ENCODE measurements at places on chromosomes 1 and 21.

- DNase-seq = no peak
Observed at GRCh38 chr1:29963946-29964345, 727.6 kb downstream of the PTPRU start.

GRCh38 chr1:46646331-46646730, 21.8 kb downstream of the ATPAF1 start:
- no peak for DNase-seq

DNA sequence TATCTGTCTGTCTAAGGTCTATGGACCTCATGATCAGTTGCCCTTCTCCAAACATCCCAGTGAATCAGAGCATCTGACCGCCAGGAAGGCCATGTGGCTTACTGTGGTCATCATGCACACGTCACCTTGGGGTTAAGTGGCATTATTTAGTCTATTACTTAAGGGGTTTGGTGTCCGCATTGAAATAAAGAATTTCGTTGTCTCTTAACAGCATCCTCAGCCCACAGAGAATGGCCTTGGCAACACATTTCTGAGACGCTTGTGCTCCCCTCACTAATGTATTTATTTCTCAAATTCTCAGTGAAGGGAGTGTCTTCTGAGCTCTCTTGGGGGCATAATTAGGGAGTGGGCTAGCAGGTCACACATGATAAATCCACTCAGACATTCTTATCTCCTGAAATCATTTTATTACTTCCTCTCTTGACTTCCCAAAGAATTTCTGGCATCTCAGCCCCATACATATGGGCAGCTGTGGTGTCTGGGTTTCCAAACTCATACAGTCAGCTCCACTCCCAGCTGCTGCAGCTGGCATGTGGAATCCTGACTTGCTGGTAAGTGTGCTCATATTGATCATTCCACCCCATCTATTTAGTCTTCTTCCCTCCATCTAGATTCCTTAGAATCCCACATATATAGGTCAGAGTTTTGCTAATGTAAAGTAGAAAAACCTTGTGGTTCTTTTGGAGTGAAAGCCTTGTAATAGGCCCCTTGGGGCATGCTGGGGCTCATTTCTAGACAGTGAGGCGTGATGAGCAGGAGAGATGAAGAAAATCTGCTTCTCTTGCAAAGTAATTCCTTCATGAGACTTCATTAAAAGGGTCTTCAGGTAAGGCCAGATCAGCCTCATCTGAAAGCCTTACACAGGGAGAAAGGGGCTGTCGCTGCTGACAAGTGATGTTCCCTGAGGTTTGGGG, 110.5 kb downstream of the HHAT start:
- no peak for DNase-seq

DNA sequence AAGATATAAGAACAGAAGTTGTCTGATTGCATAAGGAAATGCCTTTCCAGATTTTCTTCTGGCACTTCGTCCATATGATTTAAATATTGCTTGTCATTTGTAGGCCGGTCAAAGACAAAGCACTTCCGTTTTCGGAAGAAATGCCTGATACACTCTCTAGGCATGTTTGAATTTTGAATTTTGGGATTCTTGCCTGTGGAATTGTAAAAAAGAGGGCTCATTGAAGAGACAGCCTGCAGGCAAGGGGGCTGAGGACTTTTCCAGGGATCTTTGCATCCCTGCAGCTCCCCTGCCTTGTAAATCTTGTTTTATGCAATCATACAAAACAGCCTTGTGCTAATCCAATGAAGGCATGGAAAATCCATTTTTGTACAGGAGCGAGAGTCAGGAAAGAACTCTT, 7.4 kb downstream of the GBP4 start:
- DNase-seq = no peak

DNA sequence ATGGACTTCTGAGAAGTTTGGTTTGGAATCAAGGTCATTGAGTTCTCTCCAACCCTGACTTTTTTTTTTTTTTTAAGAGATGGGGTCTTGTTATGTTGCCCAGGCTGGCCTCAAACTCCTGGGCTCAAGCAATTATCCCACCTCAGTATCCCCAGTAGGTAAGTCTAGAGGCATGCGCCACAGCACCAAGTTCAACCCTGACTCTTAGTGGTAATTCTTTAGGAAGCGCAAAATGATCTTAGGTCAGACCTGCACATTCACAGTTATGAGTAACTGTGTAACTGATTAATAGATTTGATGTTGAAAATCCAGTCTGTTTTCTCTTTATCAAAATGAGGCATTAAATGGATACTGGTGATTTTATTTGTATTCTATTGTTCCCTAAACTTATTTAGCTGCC, 95.9 kb downstream of the GREM2 start:
- DNase-seq = no peak

DNA sequence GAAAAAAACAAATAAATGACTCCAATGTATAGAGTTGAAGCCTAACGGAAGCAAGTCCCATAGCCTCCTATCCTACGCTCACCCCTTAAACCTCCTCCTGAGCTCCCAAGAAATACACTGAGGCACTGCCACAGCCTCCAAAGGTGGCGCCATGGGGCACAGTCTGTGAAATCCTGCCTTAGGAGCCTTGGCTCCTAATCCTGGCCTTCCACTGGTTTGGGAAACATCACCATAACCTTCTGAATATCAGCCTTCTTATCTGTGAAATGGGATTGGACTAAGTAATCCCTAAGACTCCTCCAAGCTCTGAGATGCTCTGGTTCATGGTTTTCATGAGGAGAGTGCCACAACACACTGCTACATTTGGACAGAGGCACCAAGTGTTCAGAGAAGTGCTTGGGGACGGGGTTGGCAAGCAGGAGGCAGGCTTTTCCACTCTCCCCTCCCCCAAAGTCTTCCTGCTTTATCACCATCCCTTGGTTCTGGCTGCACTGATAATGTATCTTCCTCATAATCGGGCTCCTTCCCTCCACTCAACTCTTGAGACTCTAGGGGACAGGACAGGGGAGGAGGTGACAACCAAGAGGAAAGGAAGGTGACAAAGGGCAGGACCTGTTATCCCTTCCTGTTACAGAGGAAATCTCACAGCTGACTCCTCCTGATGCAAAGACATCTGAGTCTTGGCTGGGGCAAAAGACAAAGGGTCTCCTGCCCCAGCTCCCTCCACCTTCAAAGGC, 2.7 kb downstream of the SLAMF7 start:
- no peak for DNase-seq

DNA sequence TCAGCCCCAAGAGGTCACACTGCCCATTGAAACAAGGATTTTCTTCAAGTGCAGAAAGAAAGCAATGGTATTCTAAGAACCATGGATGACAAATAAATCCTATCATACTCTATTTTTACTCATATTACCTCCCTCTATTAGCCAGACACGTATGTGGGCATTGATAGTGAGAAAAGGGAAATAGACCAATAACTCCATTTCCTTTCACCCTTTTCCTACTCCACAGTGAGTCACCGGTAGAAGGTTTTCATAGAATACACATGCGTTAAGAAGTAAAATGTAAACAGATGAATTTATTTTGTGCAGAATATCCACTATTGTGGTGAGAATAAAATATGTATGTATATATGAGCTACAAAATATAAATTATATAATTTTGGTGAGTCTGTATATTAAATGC, 568.9 kb upstream of the ADGRL4 start:
- DNase-seq = no peak

GRCh38 chr1:43438953-43439581, 14.7 kb downstream of the HYI start:
- no peak for DNase-seq

- no peak for DNase-seq
Observed at GRCh38 chr1:228213917-228214808, 6.3 kb downstream of the OBSCN start.

- no peak for DNase-seq
Observed at GRCh38 chr1:236287757-236288619, 6.2 kb upstream of the ERO1B start.

GRCh38 chr1:246597340-246597739, 31.1 kb downstream of the CNST start:
- no peak for DNase-seq

DNA sequence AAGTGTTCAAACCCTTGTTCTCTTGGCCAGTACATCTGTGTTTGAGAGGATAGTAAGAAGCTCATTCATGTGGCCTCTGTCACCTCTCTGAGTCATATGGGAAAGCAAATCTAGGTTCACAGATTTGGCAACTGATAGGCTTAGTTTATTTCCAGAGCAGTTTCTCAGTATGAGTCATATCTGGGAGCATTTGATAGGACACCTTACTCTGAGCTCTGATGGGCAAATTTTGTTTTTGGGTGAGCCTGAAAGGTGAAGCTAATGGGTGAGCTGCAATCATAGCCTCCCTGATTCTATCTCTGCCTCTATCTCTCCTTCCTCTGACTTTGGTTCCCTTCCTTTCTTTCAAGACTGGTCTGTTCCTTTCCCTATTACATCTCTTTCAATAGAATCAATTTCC, 134.4 kb downstream of the S1PR1 start:
- no peak for DNase-seq

- DNase-seq = no peak
Observed at GRCh38 chr1:224205438-224205840, 22.4 kb downstream of the DEGS1 start.

- DNase-seq = no peak
Observed at GRCh38 chr21:43778469-43779335, 2.6 kb upstream of the CSTB start.

- peak; percentile 16 for DNase-seq
Observed at GRCh38 chr1:10267319-10267718, 56.9 kb downstream of the KIF1B start.

DNA sequence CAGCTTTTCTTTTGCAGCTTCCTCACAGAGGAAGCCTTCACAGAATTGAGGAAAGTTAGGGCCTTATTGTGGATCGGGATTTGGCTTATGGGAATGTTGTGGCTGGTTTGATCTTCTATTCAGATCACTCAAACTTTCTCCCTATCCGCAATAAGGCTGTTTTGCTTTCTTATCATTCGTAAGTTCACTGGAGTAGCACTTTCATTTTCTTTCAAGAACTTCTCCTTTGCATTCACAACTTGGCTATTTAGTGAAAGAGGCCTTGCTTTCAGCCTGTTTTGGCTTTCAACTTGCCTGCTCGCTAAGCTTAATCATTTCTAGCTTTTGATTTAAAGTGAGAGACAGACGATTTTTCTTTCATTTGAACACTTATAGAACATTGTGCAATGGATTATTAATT, 181.9 kb upstream of the B3GALT2 start:
- no peak for DNase-seq

- DNase-seq = no peak
Observed at GRCh38 chr1:7561331-7561921, 209.7 kb upstream of the VAMP3 start.

DNA sequence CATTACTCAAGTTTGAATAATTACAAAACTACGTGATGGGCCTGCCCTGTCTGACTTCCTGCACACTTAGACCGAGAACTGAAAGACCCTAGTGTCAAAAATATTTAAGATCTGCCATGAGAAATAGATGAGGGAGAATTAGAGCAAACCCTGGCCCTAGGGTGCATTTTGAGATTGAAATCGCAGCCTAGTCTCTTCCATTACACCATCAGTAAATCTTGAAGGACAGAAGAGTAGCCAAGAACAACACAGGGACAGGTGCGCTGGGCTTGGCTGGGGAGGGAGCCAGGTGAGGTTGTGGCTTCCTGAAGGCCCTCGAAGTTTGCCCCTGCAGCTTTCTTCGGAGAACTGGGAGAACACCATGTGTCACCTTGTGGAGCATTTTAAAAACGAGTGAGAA, 36.7 kb upstream of the KIF26B start:
- no peak for DNase-seq

GRCh38 chr1:111873460-111874030, 115.9 kb downstream of the KCND3 start:
- DNase-seq = no peak

- DNase-seq = no peak
Observed at GRCh38 chr21:44601596-44602462, 1.4 kb downstream of the KRTAP10-7 start.

GRCh38 chr1:223006917-223007648, 136.0 kb downstream of the TLR5 start:
- DNase-seq = no peak

- DNase-seq = no peak
Observed at GRCh38 chr1:234125283-234125682, 220.8 kb downstream of the SLC35F3 start.

- no peak for DNase-seq
Observed at GRCh38 chr1:230095938-230096337, 28.9 kb downstream of the GALNT2 start.

DNA sequence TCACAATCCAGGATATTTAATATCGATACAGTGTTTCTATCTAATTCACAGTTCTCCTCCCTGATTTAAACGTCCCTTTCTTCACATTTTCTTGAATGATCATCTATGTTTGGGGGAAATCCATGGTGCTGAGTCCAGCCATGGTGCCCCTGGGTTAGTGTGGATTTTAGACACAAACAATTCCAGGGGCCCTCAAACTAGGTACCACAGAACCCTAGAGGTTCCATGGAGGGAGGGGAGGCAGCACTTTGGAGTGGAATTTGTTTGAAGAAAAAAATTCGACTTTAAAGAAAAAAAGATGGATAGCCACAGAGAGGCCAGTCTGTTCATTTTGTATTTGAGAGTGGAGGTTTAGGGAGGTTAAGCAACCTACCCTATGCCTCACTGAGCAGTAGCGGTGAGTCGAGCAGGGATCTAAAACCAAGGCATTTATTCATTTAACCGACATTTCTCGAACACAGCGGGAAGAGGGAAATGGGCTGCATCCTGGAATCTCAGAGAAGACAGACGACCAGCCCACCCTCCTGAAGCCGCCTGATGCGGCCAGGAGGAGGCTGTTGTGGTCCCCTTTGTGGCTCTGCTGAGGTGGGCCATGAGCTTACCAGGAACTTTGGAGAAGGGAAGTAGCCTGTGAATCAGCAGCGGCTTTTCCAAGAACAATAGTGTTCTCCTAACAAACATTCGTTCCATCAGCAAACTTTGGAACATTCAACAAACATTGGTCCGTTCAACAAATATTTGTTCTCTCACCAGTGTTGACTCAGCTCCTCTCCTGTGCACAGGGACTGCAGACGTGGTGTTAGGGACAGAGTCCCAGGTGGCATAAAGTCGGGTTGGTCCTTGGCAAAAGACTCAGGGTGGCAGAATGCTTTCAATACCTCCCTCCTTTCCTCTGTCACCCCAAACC, 103.5 kb upstream of the ZBTB40 start:
- no peak for DNase-seq

DNA sequence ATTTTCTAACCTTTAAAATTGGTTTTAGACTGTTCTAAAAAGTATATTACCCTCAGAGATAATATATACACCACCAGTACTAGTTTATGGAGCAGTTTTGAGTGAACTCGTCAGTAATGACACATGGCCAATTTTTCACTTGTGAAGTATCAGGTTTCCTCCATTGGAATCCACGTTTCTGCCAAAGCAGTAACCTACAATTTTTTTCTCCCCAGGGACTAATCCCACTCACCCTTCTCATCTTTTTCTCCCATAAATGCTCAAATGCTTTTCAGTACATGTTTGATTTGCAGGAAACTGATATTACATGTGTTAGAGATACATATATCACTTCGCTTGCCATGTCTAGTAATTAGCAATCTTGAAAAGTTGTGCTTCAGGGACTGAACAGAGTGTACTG, 94.1 kb downstream of the COL24A1 start:
- DNase-seq = no peak

- DNase-seq = peak; percentile 76
Observed at GRCh38 chr1:15139654-15140350, 13.7 kb upstream of the TMEM51 start.

GRCh38 chr1:152983234-152983633, 647 bp upstream of the SPRR1A start:
- no peak for DNase-seq

- no peak for DNase-seq
Observed at GRCh38 chr1:117093091-117093534, 28.4 kb downstream of the TRIM45 start.

- DNase-seq = no peak
Observed at GRCh38 chr1:96076589-96076988, 645.0 kb upstream of the PTBP2 start.

- DNase-seq = no peak
Observed at GRCh38 chr1:178645808-178646200, 79.2 kb upstream of the RALGPS2 start.

Measured in cerebellar nuclear complex (tissue), 1 donor.